ENCODE measurements at places on chromosomes 11 and 22. TPM values are rescaled to one million over a fixed set of nuclear protein-coding genes. Genes with fewer than 3 reads are reported as not detected.

DNA sequence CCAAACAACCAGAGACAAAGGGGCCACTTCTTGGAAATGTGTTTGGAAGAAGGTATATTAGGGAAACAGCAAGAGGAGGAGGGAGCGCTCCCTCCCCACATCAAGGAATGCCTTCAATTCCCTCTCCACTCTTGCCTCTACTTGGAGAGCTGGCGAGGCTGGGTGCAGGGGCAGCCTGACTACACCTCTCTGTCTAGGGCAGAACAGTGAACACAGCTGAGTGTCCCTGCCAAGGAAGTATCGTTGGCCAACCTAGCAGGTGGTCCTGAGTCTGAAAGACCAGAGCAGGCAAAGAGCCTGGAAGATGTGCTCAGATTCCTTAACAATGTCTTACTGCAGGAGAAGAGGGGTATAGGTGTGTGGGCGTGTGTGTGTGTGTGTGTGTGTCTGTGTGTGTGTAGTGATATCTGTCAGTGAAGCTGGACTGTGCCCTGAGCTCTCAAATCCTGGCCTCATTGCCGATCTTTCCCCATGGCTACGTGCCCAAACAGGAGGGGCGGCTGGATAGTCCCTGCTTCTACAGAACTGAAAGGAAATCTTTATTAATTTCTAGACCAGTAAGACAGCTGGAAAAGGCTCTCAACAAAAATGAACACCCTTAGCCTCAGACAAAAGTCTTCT, 46.8 kb downstream of the PAMR1 start:
- no peak for DNase-seq

DNA sequence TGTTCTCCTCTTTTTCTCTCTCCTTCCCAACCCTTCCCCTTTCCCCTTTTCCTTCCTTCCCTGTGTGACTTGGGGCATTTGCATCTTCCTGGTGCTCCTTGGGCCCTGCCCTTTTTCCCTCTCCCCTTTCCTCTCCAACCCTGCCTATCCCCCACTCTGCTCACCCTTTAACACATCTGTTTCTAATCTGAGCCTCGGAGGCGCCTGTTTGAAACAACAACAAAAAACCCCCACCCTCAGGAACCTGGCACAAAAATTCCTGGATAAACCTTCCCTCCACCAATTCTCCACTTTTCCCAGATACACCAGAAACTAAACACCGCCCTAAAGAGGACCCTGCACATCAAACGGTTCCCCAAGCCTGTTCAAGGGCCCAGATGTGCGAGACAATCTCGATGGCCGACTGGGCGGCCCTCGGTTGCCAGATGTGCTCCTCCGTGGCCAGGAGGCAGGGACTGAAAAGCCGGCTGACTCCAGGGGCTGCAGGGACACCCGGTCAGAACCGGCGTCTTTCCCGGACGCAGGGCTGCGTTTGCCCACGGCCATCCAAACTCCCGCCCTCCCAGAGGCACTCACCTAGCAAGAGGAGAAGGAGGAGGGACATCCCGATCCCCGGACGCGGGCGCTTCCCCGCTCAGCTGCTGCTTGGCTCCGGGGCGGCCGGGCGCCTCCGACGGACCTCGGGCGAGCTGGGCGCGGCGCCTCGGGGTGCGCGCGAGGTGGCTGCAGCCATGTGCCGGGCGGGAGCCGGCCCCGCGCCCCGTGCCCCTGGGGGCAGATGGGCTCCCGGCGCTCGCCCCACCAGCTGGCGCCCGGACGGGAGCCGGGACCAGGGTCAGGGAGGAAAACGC, 486 bp downstream of the CLMP start:
- peak; percentile 65 for DNase-seq

GRCh38 chr11:104705490-104706190, 192.6 kb downstream of the CASP12 start:
- DNase-seq = peak; percentile 68

- peak; percentile 47 for DNase-seq
Observed at GRCh38 chr11:112620621-112621394, 340.4 kb upstream of the NCAM1 start.

Gene ZBED4
- total RNA-seq = 3.8 TPM

All from M059J (cell line).